ENCODE measurements at places on chromosomes 1 and 21.

DNA sequence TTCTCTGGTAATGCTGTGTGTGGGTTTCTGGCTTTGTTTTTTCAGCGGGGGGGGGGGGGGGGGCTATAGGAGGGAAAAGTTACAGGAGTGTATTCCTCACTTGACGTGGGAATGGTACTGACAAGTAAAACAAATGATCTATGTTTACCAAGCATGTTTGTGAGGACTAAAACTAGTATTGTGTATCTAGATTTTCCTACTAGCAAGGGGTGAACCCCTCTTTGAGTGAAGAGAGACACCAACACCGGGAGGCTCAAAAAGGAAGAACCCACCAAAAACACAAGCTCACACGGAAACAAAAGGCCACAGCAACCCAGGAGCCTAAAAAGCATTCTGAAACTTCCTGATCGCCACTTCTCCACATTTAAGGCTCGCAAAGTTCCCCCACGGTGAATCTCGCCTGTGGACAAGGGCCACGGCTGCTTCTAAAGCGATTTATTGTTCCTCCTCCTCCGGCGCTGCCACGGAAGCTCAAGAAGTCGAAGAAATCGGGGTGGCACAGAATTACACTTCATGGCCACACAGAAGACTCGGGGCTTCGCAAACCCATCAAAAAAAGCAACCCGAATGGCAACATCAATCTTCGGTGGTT, 703 bp downstream of the PUM1 start:
- peak overlapping the region; percentile 93 for H3K27ac ChIP-seq
- DNase-seq = peak; percentile 80
- H3K4me1 ChIP-seq = peaks cover 19% of the 10 kb centered on the region
- H3K4me3 ChIP-seq = peak overlapping the region; percentile 78
- H3K36me3 ChIP-seq = peaks cover 3% of the 10 kb centered on the region
- no peaks in the 10 kb centered on the region for H3K27me3 ChIP-seq

DNA sequence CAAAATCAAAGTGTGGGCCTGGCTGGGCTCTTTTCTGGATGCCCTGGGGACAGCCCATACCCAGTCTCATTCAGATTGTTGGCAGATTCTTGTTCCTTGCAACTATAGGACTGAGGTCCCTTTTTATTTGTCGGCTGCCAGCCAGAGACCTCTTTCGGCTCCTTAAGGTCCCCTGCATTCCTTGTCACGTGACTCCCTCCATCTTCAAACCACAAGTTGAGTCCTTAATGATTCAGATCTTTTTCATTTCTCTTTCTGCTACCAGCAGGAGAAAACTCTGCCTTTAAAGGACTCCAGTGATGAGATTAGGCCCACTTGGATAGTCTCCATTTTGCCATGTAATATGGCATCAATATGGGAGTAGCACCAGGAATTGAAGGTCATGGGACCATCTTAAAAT, 48.6 kb downstream of the PATJ start:
- H3K4me1 ChIP-seq = no peaks in the 10 kb centered on the region
- H3K27me3 ChIP-seq = no peaks in the 10 kb centered on the region
- H3K4me3 ChIP-seq = no peak overlapping the region
- H3K27ac ChIP-seq = no peak overlapping the region

- H3K4me3 ChIP-seq = no peak overlapping the region
- H3K36me3 ChIP-seq = no peaks in the 10 kb centered on the region
These were observed 226.9 kb upstream of the C1orf174 start for GRCh38 chr1:4126731-4127591.

- H3K4me3 ChIP-seq = peak overlapping the region; percentile 94
- no peaks in the 10 kb centered on the region for H3K27me3 ChIP-seq
- no peak for DNase-seq
- peak overlapping the region; percentile 96 for H3K27ac ChIP-seq
- peaks cover 20% of the 10 kb centered on the region for H3K4me1 ChIP-seq
- H3K36me3 ChIP-seq = peaks cover 15% of the 10 kb centered on the region
These were observed 535 bp downstream of the SETD4 start for GRCh38 chr21:36059823-36060158.

DNA sequence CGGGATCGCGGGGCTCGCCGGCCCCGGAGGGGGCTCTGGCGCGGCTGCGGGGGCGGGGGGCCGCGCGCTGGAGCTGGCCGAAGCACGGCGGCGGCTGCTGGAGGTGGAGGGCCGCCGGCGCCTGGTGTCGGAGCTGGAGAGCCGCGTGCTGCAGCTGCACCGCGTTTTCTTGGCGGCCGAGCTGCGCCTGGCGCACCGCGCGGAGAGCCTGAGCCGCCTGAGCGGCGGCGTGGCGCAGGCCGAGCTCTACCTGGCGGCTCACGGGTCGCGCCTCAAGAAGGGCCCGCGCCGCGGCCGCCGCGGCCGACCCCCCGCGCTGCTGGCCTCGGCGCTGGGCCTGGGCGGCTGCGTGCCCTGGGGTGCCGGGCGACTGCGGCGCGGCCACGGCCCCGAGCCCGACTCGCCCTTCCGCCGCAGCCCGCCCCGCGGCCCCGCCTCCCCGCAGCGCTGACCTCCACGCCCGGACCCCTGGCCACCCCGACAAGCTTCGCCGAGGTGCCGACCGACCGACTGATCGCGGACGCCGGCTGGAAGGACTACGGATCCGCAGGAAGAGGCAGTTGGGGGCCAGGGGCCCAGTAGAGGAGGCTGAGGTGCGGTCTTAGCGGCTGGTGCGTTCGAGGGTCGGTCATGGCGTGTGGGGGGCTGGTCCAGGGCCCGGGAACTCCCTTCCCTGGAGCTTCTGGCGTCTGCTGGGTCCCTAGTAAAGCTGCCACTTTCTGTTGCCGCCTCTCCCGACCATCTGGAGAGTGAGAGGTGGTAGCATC, 711 bp downstream of the TRNP1 start:
- H3K4me3 ChIP-seq = peak overlapping the region; percentile 52
- no peak for DNase-seq
- H3K27ac ChIP-seq = no peak overlapping the region
- peaks cover 41% of the 10 kb centered on the region for H3K27me3 ChIP-seq

- no peak for DNase-seq
- H3K27me3 ChIP-seq = no peaks in the 10 kb centered on the region
- no peaks in the 10 kb centered on the region for H3K4me1 ChIP-seq
These were observed 16.9 kb upstream of the VANGL1 start for GRCh38 chr1:115624859-115625258.

DNA sequence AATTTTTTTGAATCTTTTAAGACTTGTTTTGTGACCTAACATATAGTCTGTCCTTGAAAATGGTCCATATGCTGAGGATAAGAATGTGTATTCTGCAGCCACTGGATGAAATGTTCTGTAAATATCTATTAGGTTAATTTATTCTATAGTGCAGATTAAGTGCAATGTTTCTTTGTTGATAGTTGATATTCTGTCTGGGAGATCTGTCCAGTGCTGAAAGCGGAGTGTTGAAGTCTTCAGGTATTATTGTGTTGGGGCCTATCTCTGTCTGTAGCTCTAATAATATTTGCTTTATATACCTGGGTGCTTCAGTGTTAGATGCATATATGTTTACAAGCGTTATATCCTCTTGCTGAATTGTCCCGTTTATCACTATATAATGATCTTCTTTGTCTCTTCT, 7.7 kb upstream of the KLHL12 start:
- H3K4me1 ChIP-seq = no peaks in the 10 kb centered on the region
- H3K4me3 ChIP-seq = no peak overlapping the region

- H3K4me1 ChIP-seq = no peaks in the 10 kb centered on the region
- H3K27me3 ChIP-seq = no peaks in the 10 kb centered on the region
- H3K4me3 ChIP-seq = no peak overlapping the region
- DNase-seq = no peak
These were observed 94.6 kb upstream of the DAB1 start for GRCh38 chr1:57518496-57518895.

- H3K4me1 ChIP-seq = peaks cover 12% of the 10 kb centered on the region
- H3K27ac ChIP-seq = peak overlapping the region; percentile 31
- no peaks in the 10 kb centered on the region for H3K36me3 ChIP-seq
- no peak for DNase-seq
- no peak overlapping the region for H3K4me3 ChIP-seq
- no peaks in the 10 kb centered on the region for H3K27me3 ChIP-seq
These were observed 27.4 kb downstream of the AK4 start for GRCh38 chr1:65175171-65176055.

DNA sequence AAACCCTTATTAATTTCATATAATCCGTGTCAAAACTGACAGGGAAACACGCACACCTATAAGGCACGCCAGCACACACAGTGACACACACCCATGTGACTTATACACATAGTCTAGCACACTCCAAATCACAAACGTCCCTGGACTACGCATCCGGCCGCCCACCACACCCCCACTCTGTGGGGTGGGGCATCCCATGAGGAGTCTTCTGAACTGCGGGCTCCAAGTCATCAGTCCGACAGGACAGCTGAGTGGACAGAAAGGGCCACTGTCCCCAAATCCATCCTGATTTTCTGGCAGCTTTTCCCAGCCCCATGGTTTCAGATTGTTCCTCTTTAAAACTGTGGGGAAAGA, 829 bp downstream of the PEA15 start:
- peaks cover 27% of the 10 kb centered on the region for H3K36me3 ChIP-seq
- H3K4me1 ChIP-seq = peaks cover 62% of the 10 kb centered on the region
- DNase-seq = peak; percentile 72
- peak overlapping the region; percentile 94 for H3K27ac ChIP-seq

- DNase-seq = no peak
- no peak overlapping the region for H3K4me3 ChIP-seq
- H3K27ac ChIP-seq = peak overlapping the region; percentile 1
- no peaks in the 10 kb centered on the region for H3K36me3 ChIP-seq
- H3K27me3 ChIP-seq = no peaks in the 10 kb centered on the region
These were observed 6.4 kb downstream of the LAMC1 start for GRCh38 chr1:183029591-183030000.

- no peaks in the 10 kb centered on the region for H3K27me3 ChIP-seq
- H3K27ac ChIP-seq = no peak overlapping the region
- no peaks in the 10 kb centered on the region for H3K4me1 ChIP-seq
- no peak overlapping the region for H3K4me3 ChIP-seq
- no peak for DNase-seq
- H3K36me3 ChIP-seq = peaks cover 53% of the 10 kb centered on the region
These were observed 17.8 kb upstream of the RAB29 start for GRCh38 chr1:205792961-205793673.

- DNase-seq = no peak
- H3K4me3 ChIP-seq = no peak overlapping the region
- no peaks in the 10 kb centered on the region for H3K27me3 ChIP-seq
- no peaks in the 10 kb centered on the region for H3K36me3 ChIP-seq
- no peak overlapping the region for H3K27ac ChIP-seq
- H3K4me1 ChIP-seq = peaks cover 10% of the 10 kb centered on the region
These were observed 649.9 kb downstream of the KIF26B start for GRCh38 chr1:245804696-245805095.

- H3K4me3 ChIP-seq = no peak overlapping the region
- no peak for DNase-seq
- no peaks in the 10 kb centered on the region for H3K27me3 ChIP-seq
These were observed 33.7 kb upstream of the CCSAP start for GRCh38 chr1:229376521-229376920.

DNA sequence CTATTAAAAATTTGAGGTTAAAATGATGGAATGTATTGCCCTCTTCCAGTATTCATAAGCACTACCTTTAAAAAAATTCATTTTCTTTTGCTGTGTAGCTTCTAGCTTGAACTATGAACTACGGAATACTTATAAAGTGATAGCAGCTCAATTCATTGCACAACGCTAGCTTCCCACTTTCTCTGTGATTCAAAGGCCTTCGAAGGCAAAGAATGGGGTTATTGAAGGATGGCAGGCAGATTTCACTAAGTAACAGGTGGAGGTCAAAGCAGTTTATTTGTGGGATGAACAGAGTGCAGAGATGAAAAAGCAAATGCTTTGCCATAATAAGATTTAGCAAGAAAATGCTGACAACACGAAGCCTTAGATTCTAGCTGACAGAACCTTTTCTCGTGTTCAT, 290.6 kb downstream of the NFIA start:
- H3K27me3 ChIP-seq = no peaks in the 10 kb centered on the region
- H3K27ac ChIP-seq = peak overlapping the region; percentile 6
- H3K4me3 ChIP-seq = no peak overlapping the region
- no peaks in the 10 kb centered on the region for H3K36me3 ChIP-seq

DNA sequence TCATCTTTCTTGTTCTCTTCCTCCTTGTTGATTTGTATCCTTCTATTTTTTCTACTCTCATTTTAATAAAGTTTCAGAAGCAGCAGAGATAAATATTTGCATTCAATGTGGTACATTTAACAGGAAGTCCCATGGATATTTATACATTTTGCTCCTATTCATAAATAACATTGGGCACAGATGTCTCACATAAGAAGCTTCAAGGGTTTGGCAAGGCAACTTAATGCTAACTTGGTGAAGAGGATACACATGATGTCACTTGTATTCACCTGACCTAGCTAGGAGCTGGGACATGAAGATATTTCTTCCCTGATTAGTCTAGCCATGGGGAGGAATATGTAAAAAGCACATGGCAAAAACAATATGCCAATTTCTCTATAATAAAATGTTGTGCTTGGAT, 65.1 kb upstream of the DUSP10 start:
- H3K36me3 ChIP-seq = no peaks in the 10 kb centered on the region
- DNase-seq = no peak
- H3K27ac ChIP-seq = no peak overlapping the region
- H3K27me3 ChIP-seq = no peaks in the 10 kb centered on the region

- no peak overlapping the region for H3K27ac ChIP-seq
- DNase-seq = no peak
- no peak overlapping the region for H3K4me3 ChIP-seq
- H3K4me1 ChIP-seq = peaks cover 32% of the 10 kb centered on the region
- peaks cover 2% of the 10 kb centered on the region for H3K36me3 ChIP-seq
These were observed 25.7 kb downstream of the CRYAA start for GRCh38 chr21:43194303-43195120.

DNA sequence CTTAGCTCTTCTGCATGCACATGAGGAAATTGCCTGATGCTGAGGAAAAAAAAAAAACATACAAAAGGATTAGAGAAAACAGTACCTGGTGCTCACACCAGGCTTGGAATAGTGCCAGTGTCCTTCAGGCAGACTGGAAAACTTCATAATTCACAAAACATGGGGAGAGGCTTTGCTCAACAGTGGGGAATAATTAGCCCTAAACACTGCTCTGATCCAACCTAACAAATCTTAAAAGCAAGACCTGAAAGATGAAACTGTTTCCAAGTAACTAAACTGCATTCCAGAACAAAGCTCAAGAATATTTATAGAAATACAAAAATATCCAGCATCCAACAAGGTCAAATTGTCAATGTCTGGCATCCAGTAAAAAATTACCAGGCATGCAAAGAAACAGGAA, 124.8 kb downstream of the AK5 start:
- H3K4me3 ChIP-seq = no peak overlapping the region
- H3K4me1 ChIP-seq = peaks cover 4% of the 10 kb centered on the region
- no peak overlapping the region for H3K27ac ChIP-seq
- H3K36me3 ChIP-seq = no peaks in the 10 kb centered on the region

- H3K4me3 ChIP-seq = no peak overlapping the region
- peaks cover 7% of the 10 kb centered on the region for H3K4me1 ChIP-seq
- no peaks in the 10 kb centered on the region for H3K36me3 ChIP-seq
- peak; percentile 26 for DNase-seq
- no peaks in the 10 kb centered on the region for H3K27me3 ChIP-seq
These were observed 155.5 kb downstream of the GLUL start for GRCh38 chr1:182235952-182236650.

DNA sequence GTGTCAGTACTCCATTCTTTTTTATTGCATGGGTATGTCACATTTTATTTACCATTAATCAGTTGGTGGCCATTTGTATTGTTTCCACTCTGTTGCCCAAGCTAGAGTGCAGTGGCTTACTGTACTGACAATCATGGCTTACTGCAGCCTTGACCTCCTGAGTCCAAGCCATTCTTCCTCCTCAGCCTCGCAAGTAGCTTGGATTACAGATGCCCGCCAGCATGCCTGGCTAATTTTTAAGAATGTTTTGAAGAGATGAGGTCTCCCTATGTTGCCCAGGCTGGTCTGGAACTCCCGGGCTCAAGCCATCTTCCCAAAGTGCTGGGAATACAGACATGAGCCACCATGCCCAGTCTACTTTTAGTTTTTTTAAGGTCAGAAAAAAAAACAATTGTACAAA, 813 bp upstream of the SFT2D2 start:
- H3K4me3 ChIP-seq = peak overlapping the region; percentile 81
- no peaks in the 10 kb centered on the region for H3K36me3 ChIP-seq
- H3K27ac ChIP-seq = no peak overlapping the region
- DNase-seq = no peak
- no peaks in the 10 kb centered on the region for H3K27me3 ChIP-seq

Data from spinal cord (tissue), 10 donors.